Right atrium auricular region (tissue), 2 donors: ENCODE measurements at places on chromosomes 7 and 10. TPM values are rescaled to one million over a fixed set of nuclear protein-coding genes. Genes with fewer than 3 reads are reported as not detected.

PIP gene
- not detected for total RNA-seq

GIMAP4 gene
- 22.3 TPM for total RNA-seq

ATRNL1 gene
- total RNA-seq, result 4.1 TPM

CPA4 gene
- total RNA-seq, result 6.0 TPM

CD36 gene
- 421 TPM for total RNA-seq

CRYGN gene
- total RNA-seq, result not detected

SAP25 gene
- not detected for total RNA-seq

DOCK1 gene
- total RNA-seq, result 13.0 TPM

ZNF804B gene
- 0.20 TPM for total RNA-seq

DNA sequence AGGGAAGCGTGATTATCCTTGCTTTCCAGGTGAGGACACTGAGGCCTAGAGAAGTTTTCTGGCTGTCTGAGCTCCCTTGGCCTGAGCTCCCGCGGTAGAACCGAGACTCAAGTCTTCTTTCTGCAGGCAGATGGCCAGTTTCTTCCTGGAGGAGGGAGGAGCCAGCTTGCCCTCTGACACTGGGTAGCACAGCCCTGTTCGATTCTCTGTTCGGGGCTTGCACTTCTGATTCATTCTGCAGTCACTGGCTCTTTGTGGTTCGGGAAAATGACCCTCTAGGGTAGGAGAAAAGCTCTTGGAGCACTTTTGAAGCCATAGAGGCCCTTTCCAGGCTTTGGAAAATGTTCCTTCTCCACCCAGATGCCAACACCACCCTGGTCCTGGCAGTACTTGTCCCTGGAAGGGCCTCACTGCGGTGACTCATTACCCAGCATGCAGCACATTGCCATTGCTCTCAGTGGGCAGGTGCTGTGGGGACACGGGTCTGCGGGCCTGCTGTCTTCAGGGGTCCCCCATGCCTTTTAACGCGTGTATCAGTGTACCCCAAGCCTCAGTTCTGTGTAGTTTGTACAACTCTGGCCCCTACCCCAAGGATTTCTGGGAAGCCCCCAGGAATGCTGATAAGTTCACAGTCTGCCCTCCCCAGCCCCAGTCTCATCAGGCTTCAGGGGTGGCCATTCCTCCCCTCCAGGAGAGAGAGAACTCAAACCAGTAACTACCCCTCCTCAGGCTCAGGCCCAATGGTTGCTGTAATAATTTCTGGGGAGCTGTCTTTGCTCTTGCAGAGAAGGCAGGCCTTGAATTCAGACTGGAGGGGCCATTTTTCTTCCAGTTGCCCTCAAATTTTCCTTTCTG is 11.9 kb downstream of the CHST3 start:
- no peak overlapping the region for H3K4me3 ChIP-seq
- H3K4me1 ChIP-seq, result no peaks in the 10 kb centered on the region
- no peaks in the 10 kb centered on the region for H3K36me3 ChIP-seq
- no peak for DNase-seq
- H3K27me3 ChIP-seq, result no peaks in the 10 kb centered on the region
- peak overlapping the region; percentile 83 for H3K27ac ChIP-seq

GRCh38 chr7:44469461-44470134 is 20.9 kb downstream of the NUDCD3 start:
- H3K4me3 ChIP-seq, result no peak overlapping the region
- no peak for DNase-seq
- peaks cover 54% of the 10 kb centered on the region for H3K4me1 ChIP-seq
- no peaks in the 10 kb centered on the region for H3K27me3 ChIP-seq

- no peak overlapping the region for H3K4me3 ChIP-seq
- H3K27me3 ChIP-seq, result no peaks in the 10 kb centered on the region
- DNase-seq, result no peak
- H3K36me3 ChIP-seq, result no peaks in the 10 kb centered on the region
- peaks cover 3% of the 10 kb centered on the region for H3K4me1 ChIP-seq
- no peak overlapping the region for H3K27ac ChIP-seq
Measured at GRCh38 chr7:150831851-150832250, 20.5 kb upstream of the AOC1 start.

- no peaks in the 10 kb centered on the region for H3K4me1 ChIP-seq
- no peaks in the 10 kb centered on the region for H3K36me3 ChIP-seq
- H3K27me3 ChIP-seq, result no peaks in the 10 kb centered on the region
- no peak overlapping the region for H3K27ac ChIP-seq
- DNase-seq, result no peak
Measured at GRCh38 chr10:32972460-32972859, 14.4 kb upstream of the ITGB1 start.

- H3K36me3 ChIP-seq, result no peaks in the 10 kb centered on the region
- no peaks in the 10 kb centered on the region for H3K27me3 ChIP-seq
- DNase-seq, result no peak
- H3K4me3 ChIP-seq, result no peak overlapping the region
Measured at GRCh38 chr7:136079478-136079892, 102.3 kb upstream of the MTPN start.

- no peaks in the 10 kb centered on the region for H3K27me3 ChIP-seq
- H3K4me1 ChIP-seq, result no peaks in the 10 kb centered on the region
- no peak overlapping the region for H3K4me3 ChIP-seq
- no peak for DNase-seq
Measured at GRCh38 chr7:155263051-155263450, 34.6 kb upstream of the INSIG1 start.

- no peaks in the 10 kb centered on the region for H3K36me3 ChIP-seq
- no peak overlapping the region for H3K27ac ChIP-seq
- no peak for DNase-seq
- H3K27me3 ChIP-seq, result no peaks in the 10 kb centered on the region
- H3K4me1 ChIP-seq, result no peaks in the 10 kb centered on the region
- H3K4me3 ChIP-seq, result no peak overlapping the region
Measured at GRCh38 chr7:113131367-113131766, 13.0 kb upstream of the SMIM30 start.

GRCh38 chr7:105776068-105776790 is 100.2 kb downstream of the ATXN7L1 start:
- DNase-seq, result peak; percentile 77
- peak overlapping the region; percentile 24 for H3K27ac ChIP-seq
- no peaks in the 10 kb centered on the region for H3K36me3 ChIP-seq
- H3K4me3 ChIP-seq, result no peak overlapping the region
- H3K27me3 ChIP-seq, result no peaks in the 10 kb centered on the region

DNA sequence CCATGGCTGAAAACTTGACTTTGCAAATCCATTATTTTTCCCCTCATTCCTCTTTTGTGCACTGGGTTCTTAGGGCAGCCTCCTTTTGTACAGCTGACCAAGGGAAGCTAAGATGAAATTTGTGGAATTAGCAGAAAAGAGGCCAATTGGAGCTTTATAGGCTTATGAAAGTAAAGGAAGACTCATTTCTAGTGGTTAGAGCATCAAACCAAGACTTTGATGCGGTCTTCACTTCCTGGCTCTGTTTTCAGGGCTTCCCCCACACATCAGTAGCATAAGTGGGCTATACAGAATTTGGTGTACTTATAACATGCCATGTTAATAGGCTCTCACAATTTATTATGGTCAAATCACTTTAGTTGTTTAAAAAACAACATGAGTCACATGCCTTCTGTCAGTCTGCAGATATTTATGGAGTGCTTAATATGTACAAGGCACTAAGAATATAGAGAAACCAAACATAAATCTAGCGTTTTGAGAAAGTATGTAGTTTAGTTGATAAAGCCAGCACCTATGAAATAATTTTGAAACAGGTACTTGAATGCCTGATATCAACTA is 5.7 kb downstream of the AUTS2 start:
- H3K4me3 ChIP-seq, result no peak overlapping the region
- no peaks in the 10 kb centered on the region for H3K36me3 ChIP-seq
- peaks cover 33% of the 10 kb centered on the region for H3K4me1 ChIP-seq
- H3K27me3 ChIP-seq, result no peaks in the 10 kb centered on the region
- no peak overlapping the region for H3K27ac ChIP-seq

GRCh38 chr7:107891636-107892366 is 818 bp downstream of the DLD start:
- no peak for DNase-seq
- peak overlapping the region; percentile 99 for H3K27ac ChIP-seq
- no peaks in the 10 kb centered on the region for H3K27me3 ChIP-seq
- H3K4me1 ChIP-seq, result peaks cover 30% of the 10 kb centered on the region
- H3K4me3 ChIP-seq, result peak overlapping the region; percentile 55

DNA sequence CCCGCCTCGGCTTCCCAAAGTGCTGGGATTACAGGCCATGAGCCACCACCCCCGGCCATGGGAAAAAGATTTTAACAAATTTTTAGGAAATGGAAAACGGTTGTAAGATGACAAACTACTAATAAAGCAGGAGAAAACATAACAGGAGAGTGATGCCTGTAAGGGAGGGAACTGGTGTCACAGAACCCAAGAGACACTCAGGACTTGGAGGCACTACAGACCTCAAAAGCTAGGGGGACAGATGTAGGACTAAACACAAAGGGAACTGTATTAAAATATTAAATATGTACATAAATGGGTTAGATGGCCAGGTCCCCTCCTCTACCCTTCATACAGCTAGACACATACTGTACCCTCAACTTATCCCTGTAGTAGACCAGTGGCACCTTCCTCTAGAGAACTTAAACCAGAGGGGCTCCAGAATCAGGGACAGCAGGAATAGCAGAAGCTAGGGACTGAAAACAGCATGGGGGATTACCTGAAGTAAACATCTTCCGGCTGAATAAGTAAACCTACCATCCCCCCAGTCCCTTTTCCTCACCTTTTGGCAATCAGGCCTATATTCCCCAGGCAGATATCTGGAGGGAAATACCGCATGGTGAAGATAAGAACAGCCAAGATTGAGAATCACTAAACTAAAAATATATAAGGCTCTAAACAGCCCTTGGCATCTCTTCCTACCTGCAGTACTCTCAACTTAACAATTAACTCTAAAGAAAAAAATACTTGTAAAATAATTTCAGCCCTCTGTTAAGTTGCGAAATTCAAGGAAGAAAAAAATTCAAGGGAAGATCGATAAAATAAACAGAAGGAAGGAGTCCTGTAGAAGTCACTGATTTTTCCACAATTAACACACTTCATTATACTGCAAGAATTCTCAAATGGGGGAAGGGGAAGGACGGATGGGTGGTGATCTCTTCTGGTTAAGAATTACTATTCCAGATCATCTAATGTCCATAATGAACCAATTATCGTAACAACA is 15.5 kb downstream of the TM9SF3 start:
- no peak for DNase-seq
- H3K4me1 ChIP-seq, result peaks cover 39% of the 10 kb centered on the region
- H3K27ac ChIP-seq, result no peak overlapping the region
- H3K27me3 ChIP-seq, result no peaks in the 10 kb centered on the region
- peaks cover 12% of the 10 kb centered on the region for H3K36me3 ChIP-seq

- no peaks in the 10 kb centered on the region for H3K36me3 ChIP-seq
- no peak overlapping the region for H3K4me3 ChIP-seq
- no peaks in the 10 kb centered on the region for H3K27me3 ChIP-seq
- no peak for DNase-seq
Measured at GRCh38 chr10:70315815-70316214, 32.0 kb upstream of the NPFFR1 start.

DNA sequence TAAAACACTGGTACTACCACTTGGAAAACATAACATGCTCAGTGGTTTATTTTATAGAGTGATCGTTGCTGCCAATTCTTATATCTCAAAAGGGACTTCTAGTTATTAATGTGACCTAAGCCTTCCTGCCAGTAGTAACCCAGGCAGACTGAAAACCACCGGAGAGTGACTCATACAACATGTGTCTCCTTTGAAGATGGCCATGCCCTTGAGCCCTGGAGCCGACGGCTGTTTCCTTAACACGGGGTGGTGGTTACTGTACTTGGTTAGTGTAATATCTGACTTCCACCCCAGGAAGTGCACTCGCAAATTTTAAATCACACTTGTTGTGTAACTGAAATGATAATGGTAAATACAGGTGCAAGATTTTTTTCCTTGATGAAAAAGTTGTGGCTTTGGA is 30.5 kb downstream of the JAKMIP3 start:
- peak; percentile 57 for DNase-seq
- no peaks in the 10 kb centered on the region for H3K4me1 ChIP-seq
- no peaks in the 10 kb centered on the region for H3K36me3 ChIP-seq
- no peaks in the 10 kb centered on the region for H3K27me3 ChIP-seq
- no peak overlapping the region for H3K4me3 ChIP-seq

- no peak for DNase-seq
- no peak overlapping the region for H3K4me3 ChIP-seq
- no peaks in the 10 kb centered on the region for H3K4me1 ChIP-seq
- H3K36me3 ChIP-seq, result no peaks in the 10 kb centered on the region
Measured at GRCh38 chr10:112768121-112768520, 181.9 kb upstream of the TCF7L2 start.

GRCh38 chr10:323651-324293 is 188.5 kb downstream of the ZMYND11 start:
- no peak overlapping the region for H3K27ac ChIP-seq
- H3K4me1 ChIP-seq, result no peaks in the 10 kb centered on the region
- H3K4me3 ChIP-seq, result peak overlapping the region; percentile 22
- DNase-seq, result peak; percentile 80

- H3K4me3 ChIP-seq, result no peak overlapping the region
- H3K27me3 ChIP-seq, result peaks cover 65% of the 10 kb centered on the region
- DNase-seq, result no peak
- no peak overlapping the region for H3K27ac ChIP-seq
- peaks cover 64% of the 10 kb centered on the region for H3K4me1 ChIP-seq
- no peaks in the 10 kb centered on the region for H3K36me3 ChIP-seq
Measured at GRCh38 chr7:157687845-157688532, 351.2 kb downstream of the DNAJB6 start.
